ENCODE measurements at places on chromosomes 2 and 18. TPM values are rescaled to one million over a fixed set of nuclear protein-coding genes. Genes with fewer than 3 reads are reported as not detected.

DNA sequence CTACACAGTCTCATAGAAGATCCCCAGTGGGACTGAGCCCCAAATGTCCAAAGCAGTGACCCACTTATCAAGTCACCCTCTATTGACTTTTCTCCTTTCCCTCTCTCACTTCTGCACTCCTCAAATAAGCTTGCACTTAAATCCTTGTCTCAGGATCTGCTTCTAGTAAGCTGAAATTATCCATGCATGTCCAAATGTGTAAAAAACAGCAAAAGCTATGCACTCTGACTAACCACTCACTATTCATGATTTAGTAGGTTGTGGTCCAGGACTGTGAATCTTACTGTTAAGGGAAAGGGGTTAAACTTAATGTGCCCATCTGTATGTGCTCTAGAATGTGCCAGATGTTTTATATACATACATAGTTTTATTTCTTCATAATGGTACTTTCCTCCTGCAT, 115.4 kb downstream of the SCG2 start:
- no peak for DNase-seq

DNA sequence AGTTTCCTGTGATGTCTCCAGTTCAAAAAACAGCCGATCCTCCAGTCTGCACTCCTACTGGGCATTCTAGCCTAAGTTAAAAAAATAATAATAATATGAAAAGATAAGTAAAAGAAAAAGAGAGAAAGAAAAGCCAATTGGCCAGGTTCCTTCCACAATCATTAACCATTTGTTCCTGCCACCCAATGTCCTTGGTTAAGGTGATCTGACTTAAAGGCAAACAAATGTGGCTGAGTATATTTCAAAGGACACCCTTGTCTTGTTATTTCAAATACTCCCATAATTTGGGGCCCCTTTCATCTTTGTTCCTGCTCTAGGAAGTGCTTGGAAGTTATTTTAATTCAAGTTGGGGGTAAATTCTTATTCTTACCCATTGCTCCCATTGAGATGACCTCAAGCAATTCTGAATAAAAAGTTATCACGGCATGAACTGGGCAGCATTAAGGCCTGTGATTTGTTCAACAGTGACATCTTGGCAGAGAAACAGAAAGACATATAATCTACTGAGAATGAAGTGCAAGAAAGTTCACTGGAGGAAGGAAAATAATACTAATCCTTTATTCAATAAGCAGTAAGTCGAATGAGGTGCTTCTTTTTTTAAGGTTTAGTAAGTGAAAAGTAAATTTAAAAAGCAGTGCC, 1054.5 kb upstream of the FANCL start:
- DNase-seq, result no peak

- peak; percentile 51 for DNase-seq
Observed at GRCh38 chr2:227415538-227416424, 28.0 kb upstream of the SCYGR1 start.

DNA sequence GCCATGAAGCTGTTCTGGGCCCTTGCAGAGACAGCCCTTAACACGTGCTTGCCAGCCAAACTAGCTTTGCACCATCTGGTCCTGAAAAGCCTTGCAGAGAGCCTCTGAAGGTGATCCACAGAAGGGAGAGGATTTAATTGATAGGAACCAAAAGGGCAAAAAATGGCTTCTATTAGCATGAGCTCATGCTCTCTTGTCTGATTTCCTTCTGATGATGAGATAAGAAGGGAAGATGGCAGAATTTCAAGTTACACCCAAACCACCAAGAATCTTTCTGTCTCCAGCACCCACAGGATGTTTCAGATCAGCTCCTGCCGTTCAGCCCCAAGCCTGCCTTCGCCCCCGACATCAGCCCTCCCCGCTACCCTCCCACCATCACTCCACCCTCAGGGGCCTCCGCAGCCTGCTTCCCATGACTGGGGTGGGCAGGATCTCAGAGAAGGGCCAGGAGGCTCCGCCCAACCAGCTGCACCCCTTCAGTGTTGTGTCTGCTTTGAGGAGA, 23.4 kb upstream of the GLI2 start:
- DNase-seq, result peak; percentile 50

DNA sequence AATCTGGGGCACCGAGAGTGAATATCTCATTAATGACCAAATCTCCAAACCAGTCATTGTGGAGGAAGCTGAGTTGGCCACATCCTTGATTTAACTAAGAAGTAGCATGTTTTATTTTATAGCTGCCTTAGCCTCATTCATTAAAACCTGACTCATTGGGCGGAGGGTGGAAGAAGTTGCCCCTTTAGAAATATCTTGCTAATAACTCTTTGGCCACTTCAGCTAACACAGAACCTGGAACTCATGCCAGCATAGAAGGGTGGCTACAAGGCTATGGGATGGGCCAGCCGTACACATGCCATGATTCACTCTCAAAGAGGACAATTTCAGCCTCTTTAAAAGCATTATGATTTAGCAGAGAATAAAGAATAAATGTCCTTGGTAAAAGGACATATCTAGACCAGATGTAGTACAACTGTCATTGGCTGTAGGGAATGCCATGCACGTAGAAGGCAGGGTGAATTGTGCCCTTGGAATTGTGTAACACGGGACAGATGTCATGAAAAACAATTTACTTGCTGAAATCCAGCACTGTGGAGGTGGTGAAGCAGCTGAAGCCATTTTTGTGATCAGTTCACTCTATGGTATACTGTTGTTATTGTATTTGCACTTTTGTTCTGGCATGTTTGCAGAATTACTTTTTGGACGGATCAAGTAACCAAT, 330.0 kb downstream of the PLCL1 start:
- DNase-seq, result peak; percentile 23

GRCh38 chr2:223238301-223238700, 186.3 kb downstream of the KCNE4 start:
- no peak for DNase-seq

Gene CHRNG
- not detected for total RNA-seq

Gene ICOS
- total RNA-seq, result not detected

- DNase-seq, result no peak
Observed at GRCh38 chr2:233469261-233470010, 97.1 kb downstream of the USP40 start.

GRCh38 chr2:61157371-61158003, 4.5 kb upstream of the C2orf74 start:
- no peak for DNase-seq

Gene ALPI
- total RNA-seq, result not detected

GRCh38 chr2:155714983-155715382, 617.5 kb downstream of the NR4A2 start:
- DNase-seq, result no peak

DNA sequence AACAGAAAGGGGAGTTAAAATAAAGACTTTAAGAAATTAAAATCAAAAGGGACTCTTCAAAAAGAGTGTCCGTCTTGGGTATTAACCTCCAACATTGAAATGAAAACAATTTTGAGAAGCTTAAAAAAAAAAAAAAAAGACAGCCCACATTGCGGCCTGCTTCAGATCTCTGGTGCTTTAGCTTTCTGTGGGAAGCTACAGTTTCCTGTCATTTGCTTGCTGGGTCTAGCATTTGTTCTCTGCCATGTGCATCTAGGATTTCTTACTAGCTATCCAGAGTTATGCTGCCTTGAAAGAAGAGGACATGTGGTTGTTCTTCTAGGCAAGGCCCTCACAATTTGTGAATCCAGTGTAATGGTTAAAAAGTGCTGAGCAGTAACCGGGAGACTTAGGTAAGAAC, 375.3 kb downstream of the SLC4A3 start:
- no peak for DNase-seq

DNA sequence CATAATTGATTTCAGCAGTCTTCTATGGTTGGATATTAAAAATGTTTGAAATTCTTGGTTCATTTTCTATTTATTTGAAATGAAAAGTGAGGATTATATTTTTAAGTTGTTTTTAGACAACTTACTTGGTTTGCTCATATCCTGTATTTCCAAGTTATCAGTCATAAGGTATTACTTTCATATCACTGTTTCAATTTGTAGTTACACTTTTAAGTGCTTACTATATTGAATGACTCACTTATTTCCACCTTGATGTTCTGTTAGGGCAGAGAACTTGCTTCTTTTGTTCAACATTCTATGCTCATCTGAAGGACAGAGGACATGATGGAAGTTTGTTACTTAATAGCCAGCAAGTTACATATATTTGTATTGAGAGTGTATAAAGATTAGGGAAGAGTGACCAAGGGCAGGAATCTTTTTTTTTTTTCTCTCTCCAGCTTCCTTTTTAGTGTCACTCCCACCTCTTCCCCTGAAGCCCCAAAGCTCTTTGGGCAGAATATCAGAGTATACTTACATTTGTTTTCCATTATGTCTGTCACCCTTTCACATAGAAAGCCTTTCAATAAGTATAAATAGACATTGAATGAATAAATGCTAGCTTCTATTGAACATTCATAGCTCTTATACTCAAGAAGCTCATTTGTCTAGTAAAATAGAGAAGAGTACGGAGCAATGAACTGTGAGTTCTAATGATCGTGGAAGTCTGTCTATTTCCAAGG, 28.1 kb downstream of the PIK3C3 start:
- DNase-seq, result no peak

DNA sequence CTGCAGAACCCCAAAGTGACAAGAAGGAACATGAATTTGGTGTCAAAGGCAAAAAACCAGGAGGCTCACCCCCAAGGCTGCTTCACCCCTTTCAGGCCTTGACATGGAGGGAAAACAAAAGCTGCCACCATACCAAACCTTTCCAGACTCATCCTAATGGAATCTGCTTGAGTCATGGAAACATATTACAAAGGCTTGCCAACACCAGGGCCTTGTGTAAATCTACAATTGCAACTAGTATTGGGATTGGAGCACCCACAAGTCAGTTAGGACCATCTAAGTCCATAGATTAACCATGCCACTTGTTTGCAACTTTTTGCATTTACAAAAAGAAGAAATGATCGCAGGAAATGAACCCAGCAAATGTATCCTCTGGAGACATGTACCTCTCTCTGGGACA, 297.6 kb downstream of the CDCA7 start:
- DNase-seq, result peak; percentile 83

- DNase-seq, result no peak
Observed at GRCh38 chr2:107218208-107218607, 332.2 kb upstream of the ST6GAL2 start.

DNA sequence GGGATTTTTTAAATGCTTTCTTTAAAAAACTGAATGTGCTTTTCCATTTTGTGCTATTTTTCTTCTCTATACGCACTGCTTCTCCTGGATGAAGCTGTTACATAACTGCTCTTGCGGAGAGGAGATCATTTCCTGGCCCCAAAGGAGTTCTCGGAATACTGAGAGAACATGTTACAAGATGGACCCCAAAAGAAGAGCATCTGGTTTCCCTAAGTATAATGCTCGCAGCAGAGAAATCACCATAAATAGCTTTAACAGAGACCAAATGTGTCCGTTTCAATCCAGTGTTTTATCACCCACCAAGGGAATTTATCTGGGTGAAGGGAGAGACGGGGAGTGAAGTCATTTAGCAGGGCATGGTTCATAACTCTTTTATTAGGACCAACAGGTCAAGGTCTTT, 80.1 kb downstream of the RBM43 start:
- DNase-seq, result no peak

DNA sequence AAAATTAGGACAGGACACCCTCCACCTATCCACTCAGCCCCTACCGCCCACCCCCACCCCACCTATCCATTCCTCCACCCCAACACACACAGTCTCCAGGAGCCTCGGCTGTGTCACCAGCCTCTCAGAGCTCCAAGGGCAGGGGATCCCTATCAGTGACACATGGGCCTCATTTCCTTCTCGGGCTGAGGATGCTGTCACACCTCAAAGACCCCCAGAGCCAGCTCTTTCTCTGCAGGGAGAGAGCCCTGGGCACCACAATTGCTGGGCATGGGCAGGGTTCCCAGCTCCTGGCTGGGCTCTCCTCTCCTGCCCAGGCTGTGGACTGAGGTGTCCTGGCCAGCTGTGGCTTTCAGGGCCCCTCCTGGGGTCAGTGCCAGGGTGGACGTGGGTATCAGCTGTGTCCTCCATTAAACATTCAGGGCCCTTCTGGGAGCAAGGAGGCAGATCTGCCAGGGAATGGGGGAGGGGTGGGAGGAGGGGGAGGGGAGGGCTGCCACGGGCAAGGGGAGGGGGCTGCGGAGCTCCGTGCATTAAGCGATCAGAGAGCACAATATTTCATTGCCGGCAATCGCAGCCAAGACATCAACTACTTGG, 14.3 kb upstream of the ECEL1 start:
- no peak for DNase-seq

GRCh38 chr2:238891457-238892203, 43.7 kb downstream of the TWIST2 start:
- no peak for DNase-seq

DNA sequence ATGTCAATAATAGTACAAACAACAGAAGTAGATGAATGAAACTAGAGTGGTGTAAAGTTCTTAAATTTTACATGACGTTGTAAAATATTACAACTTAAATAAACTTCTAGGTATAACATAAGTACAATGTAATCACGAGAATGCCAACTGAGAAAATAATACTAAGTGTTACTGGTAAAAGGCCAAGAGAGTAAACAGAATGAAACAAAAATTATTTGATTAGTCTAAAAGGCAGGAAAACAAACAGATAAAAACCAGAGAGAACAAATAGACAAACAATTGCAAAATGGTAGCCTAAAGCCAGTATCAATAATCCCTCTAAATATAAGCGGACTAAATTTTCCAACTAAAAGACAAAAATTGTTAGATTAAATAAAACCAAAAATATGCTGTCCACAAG, 71.9 kb downstream of the SMAD2 start:
- DNase-seq, result no peak

Gene MBOAT2
- total RNA-seq, result 37.4 TPM

DNA sequence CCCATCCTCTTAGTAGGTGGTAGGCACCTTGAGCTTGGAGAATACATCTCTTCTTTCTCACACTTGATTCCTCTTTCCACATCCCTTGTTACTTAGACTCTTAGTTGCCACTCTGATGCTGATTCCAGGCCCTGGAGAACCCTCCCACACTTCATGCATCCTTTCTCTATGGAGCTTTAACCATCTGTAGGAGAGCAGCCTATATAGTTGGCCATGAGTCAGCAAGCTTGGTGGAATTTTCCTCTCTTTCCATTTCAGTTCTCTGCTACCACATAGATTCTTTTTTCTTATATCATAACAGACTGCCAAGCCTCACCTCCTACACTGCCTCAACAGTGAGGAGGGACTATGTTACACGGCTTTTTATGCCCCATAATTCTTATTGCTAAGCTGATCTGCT, 851.6 kb upstream of the CDH2 start:
- no peak for DNase-seq

- no peak for DNase-seq
Observed at GRCh38 chr2:237798236-237799059, at the start of gene RBM44. Gene RBM44 (plus strand): TSS chr2:237798779. CDS start chr2:237813610, 14,831 bp downstream.

Gene ATP6V1B1
- total RNA-seq, result 0.40 TPM

Gene PJVK
- total RNA-seq, result 2.1 TPM

Gene FAM161A
- 2.7 TPM for total RNA-seq

All from Daoy (cell line).